ENCODE measurements at places on chromosomes 1 and 21. TPM values are rescaled to one million over a fixed set of nuclear protein-coding genes. Genes with fewer than 3 reads are reported as not detected.
A peak's percentile ranks its signal among the peaks of the same experiment; 100 is the strongest.

- no peak for DNase-seq
- H3K27me3 ChIP-seq = no peaks in the 10 kb centered on the region
- H3K4me1 ChIP-seq = peaks cover 5% of the 10 kb centered on the region
- no peak overlapping the region for H3K4me3 ChIP-seq
- H3K27ac ChIP-seq = no peak overlapping the region
Observed at GRCh38 chr21:17429936-17430335, 82.9 kb upstream of the CXADR start.

DNA sequence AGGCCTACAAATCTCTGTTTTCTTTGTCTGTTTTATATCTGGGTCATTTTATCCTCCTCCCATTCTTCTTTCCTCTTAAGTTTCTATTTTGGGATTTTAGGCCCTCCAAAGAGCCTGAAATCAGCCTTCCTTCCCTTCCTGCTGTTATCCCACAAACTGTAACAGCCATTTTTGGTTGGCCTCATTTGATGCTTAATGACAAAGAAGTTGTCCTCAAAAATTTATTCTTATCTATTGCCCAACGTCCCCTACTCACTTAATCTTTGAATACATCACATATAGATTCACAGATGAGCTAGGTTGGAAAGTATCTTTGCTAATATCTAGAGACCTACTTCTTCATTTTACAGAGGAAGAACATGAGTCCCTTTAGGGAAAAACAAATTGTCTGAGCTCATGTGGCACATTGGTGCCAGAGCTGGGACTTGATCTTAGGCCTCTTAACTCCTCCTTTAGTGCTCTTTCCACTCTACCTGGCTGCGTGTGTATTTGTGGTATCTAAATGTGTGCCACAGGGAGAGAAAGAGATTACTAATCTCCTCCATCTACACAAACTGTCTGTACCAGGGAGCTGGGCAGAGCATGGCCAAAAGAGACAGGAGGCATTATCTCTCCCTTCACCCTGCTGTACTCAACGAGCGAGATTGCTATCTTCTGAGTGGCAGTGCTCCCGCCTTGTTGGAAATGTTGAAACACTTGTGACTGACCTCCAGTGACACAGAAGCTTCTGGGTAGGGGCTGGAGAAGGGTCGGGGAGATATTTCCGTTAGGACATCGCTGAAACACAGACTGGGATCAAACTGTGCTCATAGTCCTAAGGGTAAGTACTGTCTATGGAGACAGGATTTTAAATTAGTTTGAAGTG is 30.1 kb downstream of the RHEX start:
- no peak overlapping the region for H3K4me3 ChIP-seq
- no peak overlapping the region for H3K27ac ChIP-seq
- DNase-seq = no peak

GRCh38 chr1:47758341-47759250 is 238.6 kb downstream of the TRABD2B start:
- H3K4me1 ChIP-seq = peaks cover 12% of the 10 kb centered on the region
- H3K27ac ChIP-seq = no peak overlapping the region
- DNase-seq = peak; percentile 31
- no peak overlapping the region for H3K4me3 ChIP-seq
- H3K27me3 ChIP-seq = no peaks in the 10 kb centered on the region

- DNase-seq = no peak
- H3K4me1 ChIP-seq = peaks cover 5% of the 10 kb centered on the region
- no peak overlapping the region for H3K27ac ChIP-seq
Observed at GRCh38 chr1:8063298-8064036, 37.4 kb upstream of the ERRFI1 start.

DNA sequence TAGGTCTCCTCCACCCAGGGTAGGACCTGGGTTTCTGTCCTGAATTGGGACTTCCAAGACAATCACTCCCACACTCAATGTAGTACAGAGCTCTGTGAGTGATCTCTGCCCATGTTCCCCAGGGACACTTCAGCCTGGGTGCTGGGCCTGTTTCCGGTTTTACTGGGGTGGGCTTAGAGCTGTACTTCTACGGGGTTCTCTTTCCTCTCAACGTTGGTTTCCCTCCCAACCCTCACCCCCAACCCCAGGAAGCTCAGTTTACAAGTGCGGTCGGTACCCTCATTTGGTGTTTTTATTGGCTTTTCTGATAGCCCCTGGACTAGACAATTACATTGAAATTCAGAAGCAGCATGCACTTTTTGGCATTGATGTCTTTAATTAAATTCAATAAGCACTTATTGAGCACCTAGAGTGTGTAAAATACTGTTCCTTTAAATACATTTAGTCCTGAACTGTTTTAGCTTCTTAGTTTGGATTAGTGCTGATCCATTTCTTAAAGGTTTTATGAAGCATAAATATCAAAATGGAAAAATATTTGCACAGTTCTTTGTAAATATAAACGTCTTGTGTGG is 542 bp upstream of the XPR1 start:
- H3K36me3 ChIP-seq = no peaks in the 10 kb centered on the region
- H3K27ac ChIP-seq = no peak overlapping the region
- DNase-seq = no peak
- no peak overlapping the region for H3K4me3 ChIP-seq

GRCh38 chr1:164745736-164746135 is 186.8 kb downstream of the PBX1 start:
- H3K4me3 ChIP-seq = no peak overlapping the region
- DNase-seq = no peak
- H3K36me3 ChIP-seq = no peaks in the 10 kb centered on the region
- no peaks in the 10 kb centered on the region for H3K4me1 ChIP-seq
- H3K27ac ChIP-seq = no peak overlapping the region

- H3K36me3 ChIP-seq = no peaks in the 10 kb centered on the region
- DNase-seq = no peak
- H3K4me3 ChIP-seq = no peak overlapping the region
- no peak overlapping the region for H3K27ac ChIP-seq
- H3K4me1 ChIP-seq = no peaks in the 10 kb centered on the region
- H3K27me3 ChIP-seq = no peaks in the 10 kb centered on the region
Observed at GRCh38 chr1:93021539-93022134, 57.4 kb upstream of the MTF2 start.

- no peaks in the 10 kb centered on the region for H3K27me3 ChIP-seq
- no peaks in the 10 kb centered on the region for H3K4me1 ChIP-seq
- no peaks in the 10 kb centered on the region for H3K36me3 ChIP-seq
Observed at GRCh38 chr1:219374636-219375035, 201.0 kb downstream of the LYPLAL1 start.

DNA sequence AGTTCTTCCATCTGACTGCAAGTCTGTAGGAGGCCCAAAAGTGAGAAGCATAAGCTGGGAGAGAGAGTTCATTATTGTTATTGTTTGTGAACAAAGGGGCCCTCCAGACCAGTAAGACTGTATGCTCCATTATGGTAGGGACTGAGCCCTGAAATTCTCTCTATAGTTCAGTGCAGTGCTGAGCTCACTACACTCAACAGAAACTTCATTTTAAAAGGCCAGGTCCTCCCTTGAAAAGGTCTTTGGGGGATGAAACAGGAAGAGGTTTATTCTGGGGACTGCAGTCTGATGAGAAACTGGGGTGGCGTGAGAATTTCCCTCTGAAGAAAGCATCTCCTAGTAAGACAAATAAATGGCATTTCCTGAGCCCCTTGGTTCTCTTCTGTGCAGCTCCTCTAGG is 5.5 kb upstream of the GATAD2B start:
- no peak for DNase-seq
- peaks cover 38% of the 10 kb centered on the region for H3K36me3 ChIP-seq
- no peaks in the 10 kb centered on the region for H3K27me3 ChIP-seq
- H3K4me1 ChIP-seq = no peaks in the 10 kb centered on the region
- peak overlapping the region; percentile 52 for H3K27ac ChIP-seq

DNA sequence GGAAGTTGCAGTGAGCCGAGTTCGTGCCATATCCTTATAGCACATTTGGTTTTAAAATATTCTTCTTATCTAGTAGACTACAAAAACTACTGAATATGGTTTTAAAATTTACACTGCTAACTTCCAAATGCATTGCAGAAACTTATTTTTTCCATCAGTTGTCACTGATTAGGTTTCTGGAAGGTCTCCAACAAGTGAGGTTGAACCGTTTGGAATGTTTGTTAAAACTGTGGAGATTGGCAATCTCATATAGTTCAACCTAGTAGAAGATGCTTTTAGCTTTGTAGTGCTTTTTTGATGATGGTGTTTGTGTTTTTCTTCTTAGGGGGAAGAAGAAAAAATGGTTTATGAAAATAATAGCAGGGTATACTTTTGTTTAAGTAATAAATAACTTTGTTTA is 12.9 kb downstream of the CENPF start:
- H3K4me3 ChIP-seq = no peak overlapping the region
- H3K27me3 ChIP-seq = no peaks in the 10 kb centered on the region
- H3K27ac ChIP-seq = no peak overlapping the region
- no peak for DNase-seq
- no peaks in the 10 kb centered on the region for H3K36me3 ChIP-seq

DNA sequence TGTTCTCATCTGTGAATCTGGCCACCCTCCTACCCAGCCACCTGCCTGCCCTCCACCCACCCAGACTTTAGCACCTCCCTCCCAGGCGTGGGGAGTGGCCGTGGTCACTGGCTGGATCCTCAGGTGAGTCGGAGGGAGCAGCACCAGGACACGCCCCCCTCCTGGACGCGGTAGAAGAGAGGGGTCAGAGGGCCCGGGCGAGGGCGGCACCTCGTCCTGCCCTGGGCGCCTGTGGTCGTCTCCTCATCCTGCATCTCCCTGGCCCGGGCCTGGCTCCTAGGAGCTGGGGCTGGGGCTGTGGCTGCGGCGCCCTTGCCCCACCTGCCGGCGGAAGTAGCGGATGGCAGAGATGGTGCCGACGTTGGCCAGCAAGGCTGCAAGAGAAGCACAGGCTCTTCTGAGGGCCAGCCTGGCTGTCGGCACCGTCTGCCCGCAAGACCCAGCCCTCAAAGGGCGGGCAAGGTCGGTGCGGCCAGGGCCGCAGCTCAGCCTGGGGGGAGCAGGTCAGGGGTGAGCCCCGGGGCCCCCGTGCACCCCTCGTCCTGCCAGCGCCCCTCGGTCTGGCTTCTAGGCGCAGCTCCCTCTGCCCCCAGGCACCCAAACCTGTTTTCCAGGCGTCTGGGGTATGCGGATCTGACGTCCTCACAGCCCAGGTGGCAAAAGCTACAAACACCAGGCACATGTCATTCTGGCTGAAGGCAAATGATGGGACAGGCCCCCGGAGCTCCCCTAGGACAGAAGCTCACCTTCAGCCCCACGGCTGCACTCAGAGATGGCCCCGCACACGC is 5.8 kb downstream of the PERM1 start:
- DNase-seq = no peak
- H3K4me3 ChIP-seq = no peak overlapping the region
- H3K36me3 ChIP-seq = no peaks in the 10 kb centered on the region

DNA sequence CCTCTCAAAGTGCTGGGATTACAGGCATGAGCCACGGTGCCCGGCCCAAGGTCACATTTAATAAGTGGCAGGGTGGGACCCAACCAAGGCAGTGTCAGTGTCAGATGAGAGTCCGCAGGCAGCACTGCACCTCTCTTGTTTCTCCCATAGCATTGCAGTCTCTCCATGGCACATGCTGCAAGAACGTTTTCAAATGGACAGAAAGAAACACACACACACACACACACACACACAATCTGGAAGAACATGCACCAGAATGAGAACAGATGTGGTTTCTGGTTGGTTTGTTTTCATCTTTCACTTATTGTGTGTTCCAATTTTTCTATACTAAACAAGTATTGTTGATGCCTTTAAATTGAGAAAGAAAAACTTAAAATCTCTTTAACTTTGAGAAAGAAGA is 126.5 kb downstream of the SYF2 start:
- H3K4me1 ChIP-seq = no peaks in the 10 kb centered on the region
- no peak for DNase-seq
- no peak overlapping the region for H3K4me3 ChIP-seq
- H3K27ac ChIP-seq = no peak overlapping the region

DNA sequence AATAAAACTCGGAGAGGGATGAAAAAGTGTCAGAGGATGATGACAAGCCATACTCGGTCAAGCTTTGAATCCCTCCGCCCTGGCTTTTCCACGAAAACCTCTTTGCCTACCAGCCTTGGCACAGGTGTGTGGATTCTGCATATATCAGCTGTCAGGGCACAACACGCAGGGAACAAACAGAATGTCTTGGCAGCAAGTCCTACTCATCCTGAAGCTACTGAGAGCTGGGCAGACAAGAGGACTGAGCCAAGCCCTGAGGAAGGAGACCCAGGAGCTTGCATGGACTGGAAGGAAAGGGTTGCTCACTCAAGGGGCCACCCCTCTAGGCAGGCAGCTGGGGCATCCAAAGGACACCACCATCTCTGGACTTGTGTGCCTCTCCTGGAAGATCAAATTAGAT is 132.4 kb downstream of the HMGB4 start:
- no peak overlapping the region for H3K27ac ChIP-seq
- H3K4me1 ChIP-seq = no peaks in the 10 kb centered on the region
- H3K27me3 ChIP-seq = no peaks in the 10 kb centered on the region

DNA sequence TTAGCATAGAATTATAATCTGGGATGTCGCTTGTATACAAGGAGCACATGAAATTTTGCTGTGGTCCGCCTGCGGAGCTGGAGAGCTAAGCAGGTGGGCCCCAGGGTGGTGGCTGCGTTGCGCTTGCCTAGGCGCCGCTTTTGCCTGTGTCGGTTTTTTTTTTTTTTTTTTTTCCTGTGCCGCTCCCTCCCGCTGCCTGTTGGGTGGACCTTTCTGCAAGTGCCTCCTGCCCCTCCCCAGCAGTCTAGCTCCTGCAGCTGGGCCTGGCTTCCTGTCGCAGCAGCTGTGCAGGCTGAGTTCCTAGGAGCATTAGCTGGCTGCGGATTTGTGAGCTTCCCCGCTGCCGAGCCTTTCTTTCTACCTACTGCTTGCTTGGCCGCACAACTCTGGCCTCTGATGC is 20.6 kb downstream of the PYHIN1 start:
- H3K27ac ChIP-seq = no peak overlapping the region
- H3K4me3 ChIP-seq = no peak overlapping the region
- DNase-seq = no peak
- no peaks in the 10 kb centered on the region for H3K4me1 ChIP-seq
- H3K36me3 ChIP-seq = no peaks in the 10 kb centered on the region
- no peaks in the 10 kb centered on the region for H3K27me3 ChIP-seq

DNA sequence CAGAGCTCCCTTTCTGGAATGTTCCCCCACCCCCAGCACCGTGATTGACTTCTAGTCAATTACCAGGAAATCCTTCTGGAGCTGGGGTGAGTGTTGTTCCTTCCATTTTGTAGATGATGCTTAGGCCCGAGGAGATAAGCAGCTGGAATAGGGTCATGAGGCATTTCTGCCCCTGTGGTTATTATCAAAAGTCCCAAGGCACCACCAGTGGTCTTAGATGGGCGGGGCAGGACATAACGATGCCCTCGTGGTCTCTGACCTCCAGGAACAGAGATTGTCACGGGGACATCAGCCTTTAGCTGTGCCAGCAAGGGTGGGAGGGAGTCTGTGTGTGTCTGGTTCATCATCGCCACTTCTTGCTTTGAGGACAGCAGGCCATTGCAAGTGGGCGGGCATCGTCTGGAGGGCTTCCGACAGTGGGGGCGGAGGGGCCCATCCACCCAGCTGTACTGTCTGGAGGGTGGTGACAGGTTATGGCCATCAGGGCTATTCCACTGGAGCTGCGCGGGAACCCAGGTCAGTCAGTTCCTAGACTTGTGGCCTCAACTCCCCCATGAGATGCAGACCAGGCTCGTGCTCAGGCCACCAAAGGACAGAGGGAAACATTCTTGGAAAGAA is 22.6 kb downstream of the TNFRSF8 start:
- no peaks in the 10 kb centered on the region for H3K4me1 ChIP-seq
- no peak overlapping the region for H3K27ac ChIP-seq
- no peaks in the 10 kb centered on the region for H3K27me3 ChIP-seq
- H3K4me3 ChIP-seq = no peak overlapping the region

Gene C1orf105
- not detected for total RNA-seq

Gene CRYAA
- not detected for total RNA-seq

Gene RGL1
- total RNA-seq = 81.8 TPM

Gene MTF1
- total RNA-seq = 9.0 TPM

Gene CR2
- not detected for total RNA-seq

Gene NECAP2
- total RNA-seq = 52.4 TPM

Gene NTMT2
- total RNA-seq = not detected

Gene CFAP141
- total RNA-seq = not detected

Gene SSX2IP
- 5.5 TPM for total RNA-seq

Gene SMG5
- total RNA-seq = 73.0 TPM

Gene KCNK1
- total RNA-seq = 6.5 TPM

Gene SAMSN1
- 4.4 TPM for total RNA-seq
